ENCODE measurements at places on chromosomes 5 and 9.

DNA sequence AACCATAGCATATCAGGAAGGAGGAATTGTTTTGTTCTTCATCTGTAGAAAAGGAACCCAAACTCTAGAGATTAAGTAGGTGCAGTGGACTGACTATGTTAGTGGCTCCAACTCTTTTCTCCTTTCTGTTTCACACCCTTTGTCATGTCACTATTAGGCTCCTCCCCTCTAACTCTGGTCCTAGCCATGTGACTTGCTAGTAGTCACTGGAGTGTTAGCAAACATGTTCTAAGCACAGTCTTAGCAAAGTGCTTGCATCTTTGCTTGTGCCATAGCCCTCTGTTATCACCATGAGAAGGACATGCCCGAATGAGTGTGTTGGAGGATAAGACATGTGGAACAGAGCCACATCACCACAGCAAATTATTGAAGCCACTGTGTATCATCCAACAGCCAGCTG lies 55.4 kb upstream of the PPP3R2 start:
- no peak for DNase-seq

DNA sequence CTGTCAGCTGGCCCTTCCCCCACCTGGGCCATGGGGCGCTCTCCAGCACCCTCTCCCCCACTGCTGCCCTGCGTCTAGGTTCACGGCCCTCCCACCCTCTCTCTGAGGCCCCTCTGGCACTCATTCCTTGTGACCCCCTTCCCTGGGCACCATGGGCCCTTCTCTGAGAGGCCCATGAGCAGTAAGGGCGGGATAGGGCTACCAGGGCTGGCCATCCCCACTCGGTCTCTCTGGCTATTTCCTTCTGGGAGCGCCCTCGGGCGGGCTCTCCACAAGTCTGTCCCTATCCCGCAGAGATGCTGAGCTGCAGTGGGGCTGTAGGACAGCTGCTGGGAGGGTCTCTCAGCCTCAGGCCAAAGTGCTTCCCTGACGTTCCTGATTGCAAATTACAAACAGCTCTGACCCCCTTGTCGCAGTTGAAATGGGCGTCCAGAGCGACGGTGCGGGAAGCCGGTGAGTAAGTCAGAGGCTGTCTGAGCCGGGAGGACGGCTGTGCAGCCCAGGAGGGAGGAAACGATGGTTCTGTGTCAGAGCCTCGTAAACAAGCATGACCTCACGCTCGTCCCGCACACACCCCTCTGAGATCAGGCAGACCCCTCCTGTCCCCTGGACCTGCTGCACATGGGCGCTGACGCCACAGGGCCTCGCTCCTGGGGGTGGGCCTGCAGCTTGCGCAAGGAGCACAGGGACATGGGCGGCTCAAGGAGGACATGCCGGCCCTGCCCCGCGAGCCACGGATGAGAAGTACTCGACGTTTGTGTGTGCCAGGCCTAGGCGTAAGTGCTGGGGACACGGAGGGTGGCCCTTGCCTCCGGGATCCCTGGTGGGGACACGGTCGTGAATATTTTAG lies 36.3 kb upstream of the GFPT2 start:
- DNase-seq: no peak

GRCh38 chr5:123808461-123809380 lies 296.7 kb downstream of the CSNK1G3 start:
- DNase-seq: no peak

GRCh38 chr9:105143136-105143430 lies 101.4 kb upstream of the SLC44A1 start:
- no peak for DNase-seq

- DNase-seq: no peak
Observed at GRCh38 chr5:94893412-94894135, 275.1 kb downstream of the SLF1 start.

DNA sequence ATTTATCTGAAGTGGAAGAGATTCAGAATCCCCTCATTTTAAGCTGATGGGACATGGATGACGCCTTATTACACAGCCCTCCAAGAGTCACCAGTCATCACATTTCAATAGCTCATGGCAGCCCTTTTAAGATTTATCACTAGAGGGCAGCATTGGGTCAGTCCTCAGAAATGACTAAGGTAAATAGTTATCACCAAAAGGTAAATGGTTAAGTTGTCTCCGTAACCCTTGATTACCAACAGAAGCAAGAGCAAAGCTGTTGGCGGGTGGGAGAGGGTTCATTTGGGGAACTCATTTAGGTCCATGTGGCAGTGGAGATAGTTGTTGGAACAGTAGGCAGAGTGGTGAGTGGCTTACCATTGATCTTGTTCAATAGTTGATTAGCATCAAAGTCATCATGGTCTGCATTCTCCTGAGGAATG lies 12.0 kb upstream of the C9 start:
- peak; percentile 2 for DNase-seq

GRCh38 chr5:179817470-179817840 lies 3.2 kb upstream of the SQSTM1 start:
- DNase-seq: no peak

DNA sequence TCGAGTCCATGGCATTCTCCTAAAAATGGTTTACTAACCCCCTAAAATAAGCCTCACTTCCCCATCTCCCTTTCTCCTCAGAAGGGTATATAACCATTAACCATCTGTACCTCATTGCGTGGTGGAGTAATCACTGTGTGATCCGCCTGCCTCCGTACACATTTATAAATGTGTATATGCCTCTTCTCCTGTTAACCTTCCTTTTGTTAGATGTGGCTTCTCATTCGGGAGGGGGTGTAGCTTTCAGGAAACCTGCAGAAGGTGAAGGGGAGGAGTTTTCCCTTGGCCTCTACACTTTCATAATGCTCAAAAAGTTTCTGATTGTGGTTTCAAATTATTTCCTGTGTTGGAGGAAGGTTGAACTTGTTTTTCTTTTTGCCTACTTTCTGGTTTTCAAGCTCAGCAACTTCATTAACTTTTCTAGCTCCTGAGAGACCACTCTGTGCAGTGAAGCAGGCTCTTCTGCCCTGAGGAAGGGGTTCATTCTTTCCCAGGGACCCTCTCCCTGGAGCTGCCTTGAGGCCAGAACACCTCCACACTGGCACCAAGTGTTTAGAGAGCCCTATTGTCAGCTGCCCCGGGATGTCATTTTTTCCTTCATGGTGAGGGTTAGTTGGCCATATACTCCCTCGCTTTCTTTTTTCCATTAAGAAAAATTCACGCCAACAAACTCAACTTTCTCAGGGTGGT lies 46.9 kb downstream of the RASGRF2 start:
- peak; percentile 29 for DNase-seq

GRCh38 chr9:81396528-81396927 lies 292.8 kb downstream of the TLE1 start:
- no peak for DNase-seq

GRCh38 chr9:111825468-111826145 lies 30.9 kb upstream of the SHOC1 start:
- DNase-seq: no peak

DNA sequence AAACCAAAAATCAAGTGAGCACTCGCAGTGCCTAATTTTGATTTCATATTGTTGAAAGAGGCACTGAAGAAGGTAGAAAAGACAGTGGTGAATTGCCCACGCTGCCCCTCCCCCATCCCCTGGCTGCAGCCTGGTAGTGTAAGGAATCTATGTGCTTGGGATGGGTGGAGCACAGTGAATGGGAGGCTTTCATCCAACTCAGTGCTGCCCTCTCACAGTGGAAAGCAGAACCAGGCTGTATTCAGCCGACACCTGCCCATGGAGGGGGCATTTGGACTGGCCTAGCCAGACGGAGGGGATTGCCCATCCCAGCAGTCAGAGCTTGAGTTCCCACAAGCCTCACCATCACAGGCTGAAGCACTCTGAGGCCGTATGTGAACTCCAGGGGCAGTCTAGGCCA lies 800.4 kb upstream of the DMAC1 start:
- no peak for DNase-seq
